SJSA1 (cell line): ENCODE measurements at places on chromosomes 16 and 17. TPM values are rescaled to one million over a fixed set of nuclear protein-coding genes. Genes with fewer than 3 reads are reported as not detected.
A peak's percentile ranks its signal among the peaks of the same experiment; 100 is the strongest.

DNA sequence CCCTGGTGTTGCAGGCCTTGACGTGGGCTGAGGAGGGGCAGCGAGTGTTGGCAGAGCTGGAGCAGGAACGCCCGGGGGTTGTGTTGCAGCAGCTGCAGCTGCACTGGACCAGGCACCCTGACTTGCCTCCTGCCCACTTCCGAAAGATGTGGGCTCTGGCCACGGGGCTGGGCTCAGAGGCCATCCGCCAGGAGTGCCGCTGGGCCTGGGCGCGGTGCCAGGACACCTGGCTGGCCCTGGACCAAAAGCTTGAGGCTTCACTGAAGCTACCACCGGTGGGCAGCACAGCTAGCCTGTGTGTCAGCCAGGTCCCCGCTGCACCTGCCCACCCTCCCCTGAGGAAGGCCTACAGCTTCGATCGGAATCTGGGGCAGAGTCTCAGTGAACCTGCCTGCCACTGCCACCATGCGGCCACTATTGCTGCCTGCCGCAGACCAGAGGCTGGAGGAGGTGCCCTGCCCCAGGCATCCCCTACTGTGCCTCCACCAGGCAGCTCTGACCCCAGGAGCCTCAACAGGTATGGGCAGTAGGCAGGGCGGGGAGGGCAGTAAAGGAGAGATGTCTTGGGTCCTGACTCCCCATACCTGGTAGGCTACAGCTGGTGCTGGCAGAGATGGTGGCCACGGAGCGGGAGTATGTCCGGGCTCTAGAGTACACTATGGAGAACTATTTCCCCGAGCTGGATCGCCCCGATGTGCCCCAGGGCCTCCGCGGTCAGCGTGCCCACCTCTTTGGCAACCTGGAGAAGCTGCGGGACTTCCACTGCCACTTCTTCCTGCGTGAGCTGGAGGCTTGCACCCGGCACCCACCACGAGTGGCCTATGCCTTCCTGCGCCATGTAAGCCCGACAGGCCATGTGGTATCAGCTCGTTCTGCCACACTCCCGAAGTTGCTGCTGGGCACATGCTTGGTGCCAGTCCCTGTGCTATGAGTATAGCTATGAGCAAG is 5.6 kb downstream of the PLEKHG4 start:
- DNase-seq, result no peak

DNA sequence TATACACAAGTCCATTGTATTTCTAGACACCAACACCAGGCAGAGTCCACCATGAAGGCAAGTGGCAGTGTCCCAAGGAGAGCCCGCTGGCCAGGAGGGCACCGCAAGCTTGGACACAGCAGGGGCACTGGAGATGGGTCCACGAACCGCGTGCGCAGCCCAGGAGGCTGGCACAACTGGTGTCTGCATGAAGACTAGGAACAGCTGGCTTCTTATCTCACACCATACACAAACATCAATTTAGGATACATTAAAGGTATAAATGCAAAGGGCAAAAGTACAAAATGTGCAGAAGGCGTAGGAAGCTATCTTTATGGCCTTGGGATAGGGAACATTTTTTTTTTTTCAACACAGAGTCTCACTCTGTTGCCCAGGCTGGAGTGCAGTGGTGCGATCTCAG is 52.4 kb downstream of the ANKRD11 start:
- no peak for DNase-seq

DNA sequence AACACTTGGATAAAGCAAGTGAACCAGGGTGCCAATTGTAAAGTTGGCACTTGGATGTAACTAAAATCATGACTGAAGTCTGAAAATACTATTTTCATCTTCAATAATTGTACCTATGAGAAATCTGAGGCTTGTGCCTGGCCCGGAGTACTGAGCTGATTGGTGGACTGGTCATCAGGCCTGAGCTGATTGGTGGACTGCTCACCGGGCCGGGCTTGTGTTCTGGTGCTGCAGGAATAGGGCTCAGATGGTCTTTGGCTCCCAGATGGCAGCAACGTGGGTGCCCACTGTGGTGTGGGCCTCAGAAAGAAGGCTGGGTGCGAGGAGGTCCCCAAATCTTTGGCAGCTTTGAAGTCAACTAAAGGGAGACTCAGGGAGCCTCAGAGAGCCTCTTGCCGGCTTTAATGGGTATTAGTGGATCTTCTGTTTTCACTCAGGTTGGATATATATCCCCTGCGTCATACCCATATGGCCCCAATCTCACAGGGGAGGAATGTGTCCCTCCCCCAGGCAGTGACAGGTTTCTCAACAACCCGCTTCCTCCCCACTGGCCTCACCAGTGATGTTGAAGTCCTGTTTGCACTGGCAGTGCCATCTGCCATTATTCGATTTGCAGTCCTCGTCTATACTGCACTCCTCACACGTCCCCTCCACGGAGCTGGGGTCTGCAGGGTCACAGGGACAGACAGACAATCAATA is 4.7 kb downstream of the UMOD start:
- no peak for DNase-seq

DNA sequence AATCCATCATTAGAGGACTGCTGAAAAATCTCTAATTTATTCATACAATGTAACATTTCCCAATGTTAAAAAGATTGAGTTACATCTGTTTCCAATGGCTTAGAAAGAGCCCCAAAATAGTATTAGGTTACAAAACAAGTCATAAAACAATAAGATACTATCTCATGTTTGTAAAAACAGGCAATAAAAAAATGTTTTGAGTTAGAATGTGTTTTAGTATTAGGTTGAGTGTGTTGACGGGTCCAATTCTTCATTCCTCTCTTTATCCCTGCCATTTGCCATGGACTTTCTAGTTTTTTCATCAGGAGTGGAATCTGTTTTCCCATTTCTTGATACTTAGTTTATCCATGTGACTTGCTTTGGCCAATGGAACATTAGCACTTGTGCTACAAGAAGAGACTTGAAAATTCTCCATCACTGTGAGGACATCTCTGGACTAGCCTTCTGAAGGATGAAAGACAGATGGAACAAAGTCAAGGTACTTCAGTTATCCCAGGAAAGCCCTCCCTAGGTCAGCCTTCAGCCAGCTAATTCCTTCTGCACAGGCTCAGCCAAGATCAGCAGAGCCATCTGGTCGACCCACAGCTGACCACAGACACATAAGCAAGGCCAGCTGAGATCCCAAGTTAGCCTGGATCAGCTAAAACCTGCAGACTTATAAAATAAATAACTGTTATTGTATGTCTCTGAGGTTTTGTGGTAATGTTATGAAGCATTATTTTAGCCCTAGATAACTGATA is 83.3 kb downstream of the HS3ST3A1 start:
- no peak for DNase-seq

DNA sequence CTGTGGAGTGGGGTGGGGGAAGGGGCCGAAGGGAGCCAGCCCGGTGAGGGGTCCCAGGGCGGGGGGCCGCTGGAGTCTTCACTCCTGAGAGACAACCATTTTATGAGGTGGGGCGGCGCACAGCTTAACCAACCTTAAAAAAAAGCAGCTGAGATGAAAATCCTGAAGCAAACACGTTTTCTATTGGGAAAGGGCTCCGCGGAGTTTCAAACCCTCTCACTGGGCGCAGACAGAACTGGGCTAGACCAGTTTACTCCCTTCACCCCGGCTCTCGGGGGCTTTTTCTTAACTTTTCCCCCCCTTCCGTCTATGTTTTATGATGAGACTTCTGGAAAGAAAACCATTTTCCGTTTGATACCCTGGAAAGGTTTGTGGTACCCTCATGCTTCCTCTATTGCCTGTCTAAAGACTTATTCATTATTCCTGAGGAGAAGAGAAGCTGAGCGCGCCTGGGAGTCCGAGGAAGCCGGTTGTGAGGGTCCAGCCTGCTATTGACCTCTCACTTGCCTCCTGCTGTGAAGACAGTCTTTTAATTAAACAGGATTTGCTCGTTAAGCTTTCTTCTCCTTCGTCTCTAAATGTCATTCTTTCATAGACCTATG is 482 bp upstream of the SSH2 start:
- no peak for DNase-seq

GRCh38 chr17:20925954-20926353 is 116.9 kb downstream of the USP22 start:
- no peak for DNase-seq

GRCh38 chr16:14392960-14393359 is 237.1 kb downstream of the PARN start:
- DNase-seq, result no peak

- no peak for DNase-seq
Measured at GRCh38 chr16:1992704-1993317, 3.0 kb downstream of the SYNGR3 start.

GRCh38 chr17:80320496-80320895 is 59.8 kb downstream of the RNF213 start:
- no peak for DNase-seq

GRCh38 chr17:42067371-42068091 is 17.1 kb upstream of the C17orf113 start:
- DNase-seq, result peak; percentile 44

DNA sequence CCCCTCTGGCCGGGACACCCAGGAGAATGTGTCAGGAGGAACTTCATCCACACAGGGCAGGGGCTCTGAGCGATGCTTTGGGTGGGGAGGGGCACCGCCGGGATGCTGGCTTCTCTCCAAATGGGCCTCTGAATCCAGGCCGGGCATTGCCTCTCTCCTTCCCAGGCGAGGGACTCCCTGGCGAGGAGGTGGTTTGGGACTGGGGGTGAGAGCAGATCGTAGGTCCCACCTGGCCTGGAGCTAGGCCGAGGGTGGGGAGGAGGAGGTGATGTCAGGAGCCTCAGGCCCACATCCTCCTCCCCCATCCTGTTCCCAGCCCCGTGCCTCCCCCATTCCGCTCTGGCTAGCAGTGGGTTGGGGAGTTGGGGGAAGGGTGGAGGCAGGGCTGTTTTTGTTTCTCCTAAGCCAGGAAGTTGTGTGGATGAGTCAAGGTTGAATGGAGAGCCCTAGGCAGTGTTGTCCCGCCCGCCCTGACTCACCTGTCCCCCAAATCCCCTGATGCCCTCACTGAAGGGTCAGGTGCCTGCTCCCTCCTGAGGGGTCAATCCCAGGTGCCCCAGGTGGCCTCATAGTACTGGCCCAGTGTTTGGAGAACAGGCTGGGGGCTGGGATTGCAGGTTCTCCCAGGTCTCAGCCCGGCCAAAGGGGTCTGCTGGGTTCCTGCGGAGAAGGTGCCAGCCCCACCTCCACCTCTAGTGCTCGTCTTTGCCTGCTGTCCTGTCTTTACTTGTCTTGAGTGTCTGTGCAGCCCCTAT is 2.8 kb downstream of the GRB7 start:
- peak; percentile 32 for DNase-seq

- no peak for DNase-seq
Measured at GRCh38 chr16:57637965-57638364, 9.5 kb downstream of the ADGRG1 start.

- DNase-seq, result no peak
Measured at GRCh38 chr17:17504341-17505140, 8.3 kb upstream of the RASD1 start.

- peak; percentile 88 for DNase-seq
Measured at GRCh38 chr17:45123930-45124796, 8.2 kb downstream of the PLCD3 start.

DNA sequence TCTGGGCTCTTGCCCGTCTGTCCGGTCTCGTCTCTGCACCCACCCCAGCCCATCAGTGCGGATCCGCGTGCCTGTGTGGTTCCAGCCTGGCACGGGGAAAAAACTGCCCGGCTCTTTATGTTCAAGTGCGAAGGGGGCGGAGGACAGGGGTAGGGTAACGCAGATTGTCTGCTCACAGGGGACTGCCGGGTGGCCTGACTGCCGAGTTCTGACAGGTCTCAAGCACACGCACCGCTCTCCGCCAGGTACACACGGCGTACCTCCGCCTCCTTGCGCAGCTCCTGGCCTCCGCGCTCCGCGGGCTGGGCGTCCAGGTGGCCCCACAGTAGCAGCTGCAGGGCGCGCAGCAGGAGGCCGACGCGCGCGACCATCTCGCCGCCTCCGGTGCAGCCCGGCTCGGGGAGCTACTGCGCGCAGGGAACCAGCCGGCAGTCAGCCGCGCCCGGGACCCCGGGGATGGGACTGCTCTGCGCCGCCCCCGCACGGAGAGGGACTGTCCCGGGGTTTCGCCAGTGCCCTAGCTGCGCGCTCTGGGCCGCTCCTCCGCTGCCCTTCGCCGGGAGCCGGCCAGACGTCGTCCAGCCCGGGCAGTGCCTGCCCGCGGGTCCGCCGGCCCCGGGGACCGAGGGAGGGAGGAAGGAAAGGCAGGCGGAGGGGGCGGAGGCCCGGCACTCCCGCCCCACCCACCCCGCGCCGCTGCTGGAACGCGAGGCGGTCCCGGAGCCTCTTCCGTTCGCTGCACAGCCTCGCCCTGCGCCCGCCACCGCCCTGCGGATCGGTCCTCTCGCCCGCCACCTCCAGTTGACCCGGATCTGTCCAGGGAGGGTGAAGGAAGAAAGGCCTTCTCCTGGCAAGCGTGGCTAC is at the start of gene MMP28:
Gene MMP28 (minus strand): TSS at position 635 of the 864 bp plus-strand sequence. CDS start 264 bp downstream, at position 371.
- DNase-seq, result no peak

DNA sequence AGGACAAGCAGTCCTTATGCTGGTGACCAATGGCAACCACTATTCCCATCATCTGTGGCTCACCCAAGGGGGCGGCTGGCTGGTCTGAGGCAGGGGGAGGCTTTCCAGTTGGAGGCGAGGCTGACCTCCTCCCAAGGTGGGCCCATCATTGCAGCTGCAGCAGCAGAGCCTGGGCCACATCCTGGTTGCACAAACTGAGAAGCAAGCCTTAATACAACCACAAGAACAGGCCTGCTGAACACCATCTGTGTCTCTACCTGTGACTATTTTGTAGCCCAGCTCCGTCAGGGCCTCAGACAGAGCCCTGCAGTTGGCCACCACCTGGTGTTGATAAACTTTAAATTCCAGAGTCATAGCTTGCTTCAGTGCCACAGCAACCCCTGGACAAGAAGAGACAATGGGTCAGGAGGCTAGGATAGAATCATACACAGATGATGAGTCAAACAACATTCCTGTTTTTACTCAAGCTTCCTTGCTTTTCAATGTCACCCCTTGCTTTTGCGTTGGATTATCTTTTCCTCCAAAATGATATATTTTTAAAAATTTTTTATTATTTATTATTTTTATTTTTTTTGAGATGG is 17.9 kb downstream of the SMCR8 start:
- no peak for DNase-seq

DNA sequence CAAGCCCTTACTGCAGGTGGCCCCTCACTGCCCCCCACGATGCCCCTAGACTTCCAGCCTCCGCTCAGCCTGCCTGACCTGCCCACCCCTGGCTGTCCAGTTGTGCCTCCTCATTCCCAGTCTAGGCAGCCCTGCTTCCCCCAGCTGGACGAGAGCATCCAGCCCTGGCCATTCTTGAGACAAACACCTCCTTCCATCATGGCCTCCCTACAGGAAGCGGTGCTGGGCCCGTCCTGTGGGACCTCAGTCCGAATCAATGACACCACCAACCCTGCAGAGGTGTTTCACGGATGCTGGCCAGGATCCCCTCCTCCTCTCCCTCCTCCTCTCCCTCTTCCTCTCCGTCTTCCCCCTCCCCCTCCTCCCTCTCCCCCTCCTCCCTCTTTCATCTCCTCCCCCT is 28.3 kb downstream of the CCDC40 start:
- DNase-seq, result no peak

The CCL13 gene
- not detected in 2 replicates for total RNA-seq

The GJD3 gene
- total RNA-seq, result not detected in 2 replicates

The TEPSIN gene
- 20.4 and 27.1 TPM in 2 replicates for total RNA-seq

The NIP7 gene
- 26.8 and 31.0 TPM in 2 replicates for total RNA-seq

The MYADML2 gene
- total RNA-seq, result not detected in 2 replicates

The CHST5 gene
- total RNA-seq, result 0.08 TPM in 1 of 2 replicates, not detected in the other

The IL34 gene
- 0.74 and 1.4 TPM in 2 replicates for total RNA-seq
